AG09309 (cell line): ENCODE measurements at places on chromosomes 3 and 15.

GRCh38 chr15:76177491-76178040, 117.8 kb downstream of the TMEM266 start:
- DNase-seq = peak; percentile 45

GRCh38 chr3:183410280-183410679, 18.1 kb downstream of the MCF2L2 start:
- DNase-seq = no peak

DNA sequence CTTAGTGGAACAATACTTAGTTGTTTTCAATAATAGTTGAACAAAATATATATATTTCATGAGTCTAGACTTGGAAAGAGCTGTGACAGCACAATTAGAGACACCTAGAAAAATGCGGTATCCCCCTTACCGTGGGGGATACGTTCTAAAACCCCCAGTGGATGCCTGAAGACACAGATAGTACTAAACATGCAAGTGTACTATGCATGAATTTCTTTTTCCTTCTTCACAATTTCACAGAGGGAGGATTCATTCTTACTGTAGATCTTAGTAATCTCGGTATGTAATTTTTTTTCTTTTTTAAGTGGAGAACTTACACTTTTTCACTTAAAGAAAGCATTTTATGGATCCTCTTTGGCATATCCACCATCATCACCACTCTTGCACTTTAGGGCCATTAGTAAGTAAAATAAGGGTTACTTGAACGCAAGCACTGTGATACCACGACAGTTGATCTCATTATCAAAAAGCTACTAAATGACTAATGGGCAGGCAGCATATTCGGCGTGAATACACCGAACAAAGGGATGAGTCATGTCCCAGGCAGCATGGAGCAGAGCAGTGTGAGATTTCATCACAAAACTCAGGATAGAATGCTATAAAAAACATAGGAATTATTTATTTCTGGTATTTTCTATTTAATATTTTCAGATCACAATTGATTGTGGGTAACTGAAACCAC, 72.3 kb upstream of the ZNF280D start:
- DNase-seq = peak; percentile 51

DNA sequence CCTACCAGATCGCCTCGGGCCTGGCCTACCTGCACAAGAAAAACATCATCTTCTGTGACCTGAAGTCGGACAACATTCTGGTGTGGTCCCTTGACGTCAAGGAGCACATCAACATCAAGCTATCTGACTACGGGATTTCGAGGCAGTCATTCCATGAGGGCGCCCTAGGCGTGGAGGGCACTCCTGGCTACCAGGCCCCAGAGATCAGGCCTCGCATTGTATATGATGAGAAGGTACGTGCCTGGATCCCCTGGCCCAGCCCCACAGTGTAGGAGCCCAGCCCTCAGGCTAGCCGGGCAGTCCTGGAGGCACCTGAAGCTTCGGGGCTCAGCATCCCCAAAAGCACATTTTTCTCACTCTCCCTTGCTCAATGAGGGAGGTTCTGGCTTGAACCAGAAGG, 135.8 kb downstream of the LRRK1 start:
- no peak for DNase-seq

DNA sequence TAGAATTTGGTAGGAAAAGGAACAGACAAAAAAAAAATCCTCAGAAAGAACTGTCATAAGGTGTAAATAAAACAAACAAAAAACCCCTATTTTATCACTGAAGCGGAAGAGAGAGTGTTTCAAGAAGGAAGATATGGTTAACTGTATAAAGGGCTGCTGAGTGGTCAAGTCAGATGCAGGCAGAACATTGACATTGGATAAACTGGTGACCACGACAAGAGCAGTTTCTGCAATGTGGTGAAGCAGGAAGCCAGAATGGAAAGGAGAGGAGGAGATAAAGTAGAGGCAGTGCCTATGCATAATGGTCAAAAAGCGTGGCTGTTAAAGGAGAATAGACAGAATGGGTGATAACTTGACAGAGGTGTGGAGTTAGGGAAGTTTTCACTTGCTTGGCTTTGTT, 75.3 kb downstream of the CYP19A1 start:
- no peak for DNase-seq

DNA sequence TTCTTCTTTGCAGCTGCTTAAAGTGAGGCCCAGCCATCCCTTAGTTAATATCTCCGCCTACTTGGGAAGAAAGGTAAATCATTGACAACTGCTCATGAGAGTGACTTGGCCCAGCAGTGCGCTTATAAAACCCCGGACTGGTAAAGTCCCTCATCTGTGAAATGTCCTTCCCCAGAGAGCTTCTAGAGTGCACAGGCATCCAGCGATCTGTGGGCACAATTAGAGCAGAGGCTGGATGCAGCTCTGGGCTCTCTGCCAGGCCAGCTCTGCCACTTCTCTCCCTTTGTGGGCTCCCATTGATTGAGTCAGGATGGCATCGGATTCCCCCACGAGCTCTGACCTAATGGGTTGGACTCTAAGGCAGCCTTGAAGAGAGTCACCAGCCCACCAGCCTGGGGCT, 219.0 kb upstream of the LINGO1 start:
- DNase-seq = no peak

- no peak for DNase-seq
Measured at GRCh38 chr15:58515807-58516206, 84.0 kb downstream of the LIPC start.

- peak; percentile 16 for DNase-seq
Measured at GRCh38 chr3:132730891-132731580, 8.8 kb upstream of the NPHP3 start.

- DNase-seq = no peak
Measured at GRCh38 chr3:151236736-151237135, 33.7 kb upstream of the GPR171 start.

DNA sequence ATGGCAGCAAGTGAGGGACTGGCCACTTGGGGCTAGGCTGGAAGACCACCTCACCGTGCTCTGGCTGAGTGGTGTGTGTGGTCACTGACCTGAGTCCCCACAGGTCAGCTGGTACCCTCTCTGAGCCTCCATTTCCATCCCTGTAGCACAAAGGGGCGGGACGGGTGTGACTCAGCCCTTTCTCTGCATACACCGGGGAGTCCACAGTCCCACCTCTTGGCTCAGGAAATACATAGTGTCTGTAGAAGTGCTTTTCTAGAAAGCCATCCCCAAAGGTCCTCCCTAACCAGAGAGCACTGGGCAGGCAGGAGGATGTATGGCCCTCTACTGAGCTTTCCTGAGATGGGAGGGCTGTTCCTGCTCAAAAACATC, 27.2 kb downstream of the WNT7A start:
- DNase-seq = no peak

DNA sequence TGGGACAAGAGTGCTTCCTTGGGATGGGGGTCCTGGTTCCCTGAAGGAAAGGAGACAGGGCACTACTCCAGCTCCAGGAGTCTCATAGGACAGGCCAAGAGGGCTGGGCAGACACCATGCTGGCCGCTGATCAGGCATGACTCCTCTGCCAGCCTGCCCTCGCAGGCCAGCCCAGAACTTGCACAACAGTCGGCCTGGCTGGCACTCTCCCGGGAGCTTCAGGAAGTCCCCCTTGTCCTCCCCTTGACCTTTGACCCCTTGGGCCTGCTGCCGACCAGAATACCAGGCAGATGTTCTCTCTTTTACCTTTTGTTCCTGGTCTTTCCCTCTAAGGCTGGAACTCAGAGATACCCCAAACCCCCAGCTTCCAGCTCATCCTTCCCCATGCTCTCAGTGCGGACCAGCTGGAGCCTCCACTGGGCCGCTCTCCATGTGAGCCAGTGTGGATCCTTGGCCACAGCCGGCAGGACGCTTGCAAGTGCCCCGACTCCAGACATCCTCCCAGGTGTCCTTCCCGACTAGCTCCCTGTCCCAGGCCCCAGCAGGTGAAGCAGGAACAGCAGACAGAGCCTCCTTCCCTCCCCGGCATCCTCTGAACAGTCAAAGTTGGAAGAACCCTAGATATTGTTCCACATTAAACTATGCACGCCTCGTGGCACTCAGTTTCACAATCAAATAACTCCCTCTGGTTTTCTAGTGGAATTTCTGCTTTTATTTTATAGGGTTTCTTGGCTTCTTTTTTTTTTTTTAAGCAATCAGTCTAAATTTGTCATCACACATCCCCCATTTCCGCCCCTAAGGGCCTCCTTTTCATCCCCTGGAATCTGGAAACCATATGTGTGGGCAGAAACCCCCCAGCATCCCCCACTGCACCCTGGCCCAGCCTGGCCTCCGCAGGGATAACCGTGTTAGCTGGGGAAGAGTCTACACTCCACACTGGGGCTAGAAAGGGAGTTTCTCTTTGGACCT, 15.7 kb downstream of the VPS18 start:
- DNase-seq = peak; percentile 58

DNA sequence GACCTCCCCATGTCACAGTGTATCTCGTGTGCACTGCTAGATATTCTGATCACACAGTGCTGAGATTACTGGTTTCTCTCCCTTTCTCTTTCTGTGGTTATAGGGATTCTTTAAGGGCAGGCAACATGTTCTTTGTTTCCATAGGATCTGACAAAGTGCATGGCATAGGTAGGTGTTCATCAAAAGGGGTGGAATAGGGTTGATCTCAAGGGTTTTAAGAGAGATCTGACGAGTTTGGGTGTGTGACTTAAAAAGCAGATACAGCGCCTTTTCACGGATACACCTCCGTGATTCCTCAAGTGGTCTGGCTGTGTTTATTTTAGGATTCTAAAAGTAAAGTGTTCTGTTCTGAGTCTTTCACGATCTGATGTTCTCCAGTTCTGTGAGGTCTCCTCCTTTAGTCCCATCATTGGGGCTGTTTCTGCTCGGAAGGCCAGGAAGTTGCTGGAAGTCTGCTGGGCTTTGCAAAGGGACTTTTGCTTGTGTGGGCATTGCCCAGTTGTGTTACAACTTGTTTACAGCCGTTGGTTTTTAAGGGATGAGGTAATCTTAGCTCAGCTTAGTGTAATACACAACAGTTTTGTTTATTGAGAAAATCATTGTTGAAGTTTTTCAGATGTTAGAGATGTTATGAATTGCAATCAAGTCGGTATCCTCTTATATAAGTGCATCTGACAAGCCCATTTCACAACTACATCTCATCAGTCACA, 34.8 kb downstream of the IGF1R start:
- DNase-seq = no peak

DNA sequence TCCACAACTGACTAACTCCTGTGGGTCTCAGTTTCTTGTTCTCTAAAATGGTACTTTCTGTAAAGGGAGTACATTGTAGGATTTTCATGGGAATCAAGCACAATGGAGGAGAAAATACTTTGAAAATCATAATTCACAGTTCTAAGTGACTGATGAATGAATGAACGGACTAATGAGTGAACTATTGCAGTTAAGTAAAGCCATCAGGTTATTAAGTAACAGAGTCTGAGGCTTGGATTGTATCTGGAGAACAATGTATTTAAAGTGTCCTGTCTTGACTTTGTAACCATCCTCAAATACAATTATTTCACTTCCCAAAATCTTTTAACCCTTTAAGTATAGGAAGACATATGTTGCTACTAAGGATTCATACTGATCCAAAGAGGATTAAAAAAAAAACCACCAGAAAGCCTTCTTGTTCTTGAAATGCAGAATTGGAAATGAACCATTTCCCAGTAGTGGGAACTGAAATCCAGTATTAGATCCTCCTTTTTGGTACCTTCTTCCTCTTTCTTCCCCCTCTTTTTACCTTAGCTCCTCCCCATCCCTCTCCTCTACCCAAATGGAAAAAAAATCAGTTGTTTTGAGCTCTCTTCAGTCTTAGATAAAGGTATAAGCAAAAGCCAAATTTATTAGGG, 13.2 kb upstream of the BCL6 start:
- DNase-seq = no peak

GRCh38 chr3:128423525-128424147, 43.1 kb downstream of the DNAJB8 start:
- no peak for DNase-seq

GRCh38 chr3:141485641-141486495, 959 bp upstream of the RASA2 start:
- peak; percentile 45 for DNase-seq

- DNase-seq = no peak
Measured at GRCh38 chr3:160686955-160687535, 10.1 kb downstream of the ARL14 start.

DNA sequence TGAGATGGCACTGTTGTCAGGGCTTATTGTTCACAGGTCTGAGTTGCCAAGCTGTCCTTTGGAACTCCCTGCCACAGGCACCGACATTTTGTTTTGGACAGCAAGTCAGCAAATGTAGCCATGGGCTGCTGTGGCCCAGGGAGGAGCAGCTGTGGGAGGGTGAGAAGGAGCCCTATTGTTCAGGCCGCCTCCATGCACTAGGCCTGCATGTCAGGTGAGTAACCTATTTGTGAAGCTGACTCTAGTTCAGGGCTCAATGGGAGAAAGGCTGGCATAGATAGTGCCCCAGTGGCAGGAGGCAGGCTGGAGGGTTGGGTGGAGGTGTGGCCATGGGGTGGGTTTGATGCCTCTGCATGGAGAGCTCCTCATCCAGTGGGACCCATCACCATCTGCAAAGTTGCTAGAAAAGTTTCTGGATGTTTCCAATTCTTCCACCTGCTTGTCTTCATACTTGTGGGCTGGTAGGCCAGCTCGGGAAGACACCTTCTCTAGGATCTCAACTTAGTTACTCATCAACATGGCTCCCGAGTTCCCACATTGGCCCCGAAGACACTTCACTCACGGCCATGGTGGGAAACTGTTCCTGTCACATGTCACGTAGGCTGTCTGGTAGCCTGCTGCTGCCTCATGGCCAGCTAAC, 19.5 kb downstream of the AMOTL2 start:
- DNase-seq = no peak

DNA sequence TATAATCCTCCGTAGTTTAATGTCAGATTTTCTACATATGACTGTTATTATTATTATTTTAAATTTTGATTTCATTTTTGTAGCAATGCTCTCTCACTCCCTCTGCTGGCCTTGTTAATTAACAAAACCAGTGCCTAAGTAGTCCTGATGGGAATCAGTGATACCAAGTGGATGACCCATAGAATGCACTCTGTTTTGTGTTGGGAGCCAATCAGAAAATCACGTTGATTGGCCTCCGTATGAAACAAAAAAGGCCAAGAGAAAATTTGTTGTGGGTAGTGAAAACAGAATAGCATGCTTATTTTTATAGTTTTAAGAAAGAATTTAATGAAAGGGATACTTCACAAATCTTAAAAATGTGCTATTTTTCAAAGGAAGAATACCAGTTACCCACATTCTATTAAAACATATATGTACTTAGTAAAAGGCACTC, 34.4 kb upstream of the MEIS2 start:
- DNase-seq = peak; percentile 3

DNA sequence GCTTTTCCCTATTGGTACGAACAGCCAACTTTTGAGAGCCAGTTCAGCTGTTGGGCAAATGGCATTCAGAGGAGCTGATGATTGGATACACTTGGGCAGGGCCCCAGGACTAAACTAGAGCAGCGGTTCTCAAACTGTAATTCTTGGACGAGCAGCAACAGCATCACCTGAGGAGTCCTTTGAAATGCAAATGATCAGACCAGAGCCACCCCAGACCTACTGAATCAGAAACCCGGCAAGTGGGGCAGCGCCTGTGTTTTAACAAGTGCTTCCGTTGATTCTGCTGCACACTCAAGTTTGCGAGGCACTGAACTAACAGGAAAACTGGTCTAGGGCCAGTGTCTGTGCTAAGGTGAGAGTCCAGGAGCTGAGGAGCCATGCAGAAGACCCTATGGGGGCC, 239.7 kb downstream of the UACA start:
- DNase-seq = no peak
